ENCODE measurements at places on chromosomes 4 and X.

- DNase-seq: no peak
These were observed 218.3 kb upstream of the HAND2 start for GRCh38 chr4:173748353-173748752.

- no peak for DNase-seq
These were observed 690.6 kb downstream of the DMD start for GRCh38 chrX:32520789-32521188.

- no peak for DNase-seq
These were observed 383.8 kb downstream of the OPHN1 start for GRCh38 chrX:68049466-68049865.

DNA sequence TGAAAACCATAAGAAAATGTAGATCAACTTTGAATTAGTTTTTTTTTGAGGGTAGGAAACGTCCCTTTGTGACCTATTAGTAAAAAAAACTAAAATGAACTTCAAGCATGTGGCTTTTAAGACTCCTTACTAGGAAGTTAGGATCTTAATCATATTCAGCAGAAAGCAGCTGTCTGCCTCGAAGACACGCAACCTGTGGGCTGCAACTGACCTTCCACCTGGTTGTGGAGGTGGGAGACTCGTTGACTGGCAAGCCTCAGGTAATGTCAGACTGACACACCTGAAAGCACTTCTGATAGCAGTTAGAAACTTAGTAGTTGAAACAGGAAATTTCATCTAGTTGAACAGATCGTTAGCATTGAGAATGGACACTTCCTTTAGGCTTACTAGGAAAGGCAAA is 37.4 kb downstream of the CCNG2 start:
- no peak for DNase-seq

DNA sequence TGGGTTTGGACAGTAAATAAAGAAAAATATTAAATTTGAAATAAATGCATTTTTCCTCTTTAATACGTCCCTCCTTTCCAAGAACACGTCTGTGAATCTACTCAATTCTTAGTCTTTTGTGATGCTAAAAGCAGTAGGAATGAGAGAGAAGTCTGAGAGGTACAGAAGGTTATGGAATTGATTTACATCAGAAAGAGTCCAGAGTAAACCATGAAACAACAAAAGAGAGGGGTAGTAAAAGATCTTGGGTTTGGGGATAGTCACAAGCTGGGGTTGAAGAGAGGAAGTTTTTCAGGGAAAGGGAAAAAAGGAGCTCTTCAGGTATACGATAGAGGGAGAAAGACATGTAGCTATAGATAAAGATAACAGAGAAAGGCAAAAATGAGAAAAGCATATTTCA is 215.4 kb downstream of the RAB28 start:
- no peak for DNase-seq

- no peak for DNase-seq
These were observed 150.7 kb downstream of the PDGFC start for GRCh38 chr4:156820931-156821330.

GRCh38 chr4:7687796-7688195 is 251.9 kb downstream of the AFAP1 start:
- DNase-seq: no peak

GRCh38 chrX:35919536-35920309 is at the start of gene CFAP47:
Gene CFAP47, plus strand, starts transcription at chrX:35919734. Its CDS starts 66 bp downstream, at chrX:35919800.
- no peak for DNase-seq

GRCh38 chr4:7208509-7209451 is 16.4 kb downstream of the SORCS2 start:
- DNase-seq: no peak

DNA sequence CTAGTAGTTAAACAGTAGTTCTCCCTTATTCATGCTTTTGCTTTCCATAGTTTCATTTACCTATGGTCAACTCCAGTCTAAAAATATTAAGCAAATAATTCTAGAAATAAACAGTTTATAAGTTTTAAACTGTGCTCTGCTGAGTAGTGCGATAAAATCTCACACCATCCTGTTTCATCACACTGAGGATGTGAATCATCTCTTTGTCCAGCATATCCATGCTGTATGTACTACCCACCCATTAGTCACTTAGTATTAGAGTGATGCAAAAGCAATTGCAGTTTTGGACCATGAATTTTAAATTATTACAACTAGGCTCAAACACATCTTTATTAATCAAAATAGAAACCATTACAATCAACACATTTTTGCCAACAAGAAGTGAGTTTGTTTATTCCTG is 187.4 kb downstream of the TEX13C start:
- DNase-seq: no peak

DNA sequence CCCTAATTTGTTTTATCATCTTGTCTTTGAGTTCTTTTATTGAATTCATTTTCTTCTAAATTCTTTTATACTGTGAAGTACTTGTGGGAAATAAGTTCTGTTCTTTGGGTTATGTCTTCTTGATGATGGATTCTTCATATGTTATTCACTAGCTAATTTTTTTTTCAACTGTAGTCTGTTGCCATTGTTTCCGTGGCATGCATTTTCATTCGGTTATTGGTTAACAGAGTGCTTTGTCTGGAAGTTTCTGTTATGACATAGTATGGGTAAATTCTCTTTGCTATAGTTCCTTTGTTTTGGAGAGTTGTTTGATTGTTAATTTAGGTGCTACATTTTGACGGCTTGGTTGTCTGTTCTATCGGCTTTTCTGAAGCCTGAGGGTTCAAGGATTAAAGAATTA is 184.9 kb upstream of the AADAT start:
- no peak for DNase-seq

GRCh38 chrX:107777536-107777832 is at the start of gene NCBP2L:
Gene NCBP2L, plus strand, starts transcription at chrX:107777733. Its CDS starts 16,488 bp downstream, at chrX:107794221.
- no peak for DNase-seq

GRCh38 chr4:168870004-168870403 is 140.1 kb downstream of the CBR4 start:
- DNase-seq: no peak

- DNase-seq: no peak
These were observed 90.8 kb downstream of the IRF2 start for GRCh38 chr4:184383497-184384055.

GRCh38 chr4:10347281-10347795 is 109.9 kb downstream of the ZNF518B start:
- no peak for DNase-seq

DNA sequence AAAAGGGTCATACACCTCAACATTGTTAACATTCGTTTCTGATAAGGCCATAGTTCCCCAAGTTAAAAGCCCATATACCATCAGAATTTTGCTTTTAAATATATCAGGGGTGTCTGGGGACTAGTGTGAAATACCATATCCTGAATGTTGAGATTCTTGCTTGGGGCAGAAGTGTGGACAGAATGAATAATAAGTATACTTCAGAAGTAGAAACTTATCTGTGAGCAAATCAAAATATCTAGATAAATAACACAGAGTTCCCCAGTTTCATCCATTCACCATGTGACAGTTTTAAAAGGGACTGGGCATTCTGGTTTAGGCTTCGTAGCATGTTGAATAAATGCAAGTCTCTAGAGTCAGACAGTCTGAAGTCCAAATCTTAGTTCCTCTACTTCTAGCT is 110.5 kb downstream of the CHRNA9 start:
- DNase-seq: no peak

DNA sequence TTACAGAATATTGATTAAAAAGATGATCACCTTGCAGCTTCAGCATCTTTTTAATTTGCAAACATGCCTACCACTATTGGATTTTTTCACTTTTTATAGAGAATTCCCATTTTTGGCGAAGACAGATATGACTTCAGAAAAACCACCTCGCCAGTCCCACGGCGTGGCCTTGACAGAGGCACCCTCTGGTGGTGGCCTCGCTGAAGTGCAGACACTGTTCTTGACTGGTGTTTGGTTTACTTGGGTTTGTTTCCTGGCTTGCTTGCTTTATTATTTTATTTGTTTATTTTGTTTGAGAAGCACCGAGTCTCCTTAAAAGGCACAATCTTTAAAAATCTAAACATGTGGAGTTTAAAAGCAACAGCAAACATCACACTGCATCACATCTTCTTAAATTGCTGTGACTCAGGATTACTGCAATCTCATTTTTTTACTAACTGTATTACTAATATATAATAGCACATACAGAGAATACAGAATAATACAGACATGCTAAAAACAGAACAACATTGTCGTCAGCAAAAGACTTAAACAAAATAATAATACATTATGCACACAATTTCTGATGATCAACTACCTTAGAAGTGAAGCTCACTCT is 13.1 kb upstream of the AMTN start:
- peak; percentile 27 for DNase-seq

DNA sequence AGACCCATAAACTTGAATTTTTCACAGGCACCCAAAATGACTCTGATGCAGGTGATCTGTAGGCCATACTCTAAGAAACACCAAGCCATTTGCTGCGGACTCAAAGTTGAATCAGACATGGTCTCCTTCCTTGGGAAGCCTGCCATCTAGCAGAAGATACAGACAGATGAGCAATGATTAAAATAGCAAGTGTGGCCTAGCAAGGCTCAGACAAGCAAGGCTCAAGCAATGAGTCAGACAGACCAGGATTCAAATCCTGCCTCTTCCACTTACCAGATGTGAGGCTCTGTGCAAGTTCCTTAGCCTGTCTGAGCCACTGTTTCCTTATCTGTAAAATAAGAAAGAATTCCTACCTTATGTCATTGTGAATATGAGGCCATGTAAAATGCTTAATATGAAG is 2.3 kb downstream of the CCDC149 start:
- no peak for DNase-seq

DNA sequence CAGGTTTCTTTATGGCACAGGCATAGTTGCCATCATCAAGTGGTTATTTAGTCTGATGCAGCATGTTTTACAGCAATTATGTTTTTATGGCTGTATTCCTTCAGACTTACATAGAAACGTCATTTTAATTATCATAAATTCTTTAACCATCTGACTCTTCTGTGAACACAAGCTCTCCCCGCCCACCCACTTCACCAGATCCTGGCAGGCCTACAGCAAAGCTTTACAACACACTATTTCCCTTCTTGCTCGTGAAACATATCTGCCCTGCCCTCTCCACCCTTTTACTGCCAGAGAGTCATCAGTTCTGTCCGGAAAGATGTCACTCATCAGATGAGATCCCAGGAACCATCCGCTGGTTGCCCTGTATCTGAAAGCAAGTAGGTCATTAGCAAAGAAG is 120.5 kb downstream of the HS6ST2 start:
- DNase-seq: no peak

GRCh38 chr4:124018383-124019317 is 622.1 kb downstream of the SPRY1 start:
- no peak for DNase-seq

GRCh38 chr4:142660728-142661127 is 185.4 kb downstream of the INPP4B start:
- DNase-seq: no peak

GRCh38 chr4:127558088-127558487 is 74.7 kb upstream of the INTU start:
- no peak for DNase-seq

DNA sequence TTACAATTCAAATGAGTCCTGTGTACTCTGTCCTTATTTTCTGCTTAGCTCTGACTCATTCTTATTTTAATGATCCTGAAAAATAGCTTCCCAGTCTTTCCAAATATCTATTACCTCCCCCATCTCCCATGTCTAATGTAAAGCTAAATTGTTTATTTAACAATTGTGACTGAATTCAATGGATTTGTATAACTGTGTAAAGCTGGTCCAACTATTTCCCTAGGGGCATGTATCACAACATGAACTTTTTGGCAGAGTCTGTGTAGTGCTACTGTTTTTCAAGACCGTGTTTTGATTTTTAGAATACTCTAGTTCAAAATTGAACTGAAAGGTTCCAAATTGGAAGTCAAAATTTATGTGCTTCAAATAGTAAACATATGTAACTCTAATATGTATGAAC is 67.8 kb downstream of the SPCS3 start:
- no peak for DNase-seq

DNA sequence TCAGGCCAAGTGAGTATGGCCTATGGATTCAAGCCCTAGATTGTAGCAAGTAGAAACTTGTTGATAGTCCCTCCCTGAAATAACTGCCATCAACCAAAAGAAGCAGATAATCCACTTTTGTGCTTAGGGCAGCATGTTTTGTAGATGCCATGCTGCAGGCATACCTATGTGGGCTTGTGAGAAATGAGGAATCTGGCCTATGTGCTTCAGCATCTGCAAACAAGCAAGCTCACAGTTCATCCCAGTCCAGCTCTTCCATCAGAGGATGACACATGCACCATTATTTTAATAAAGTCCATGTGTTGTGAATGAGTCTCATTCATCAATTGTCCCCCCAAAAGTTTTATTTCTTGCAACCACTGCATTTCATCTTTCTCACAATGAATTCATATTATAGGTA is 421.9 kb upstream of the DIPK2B start:
- DNase-seq: no peak

DNA sequence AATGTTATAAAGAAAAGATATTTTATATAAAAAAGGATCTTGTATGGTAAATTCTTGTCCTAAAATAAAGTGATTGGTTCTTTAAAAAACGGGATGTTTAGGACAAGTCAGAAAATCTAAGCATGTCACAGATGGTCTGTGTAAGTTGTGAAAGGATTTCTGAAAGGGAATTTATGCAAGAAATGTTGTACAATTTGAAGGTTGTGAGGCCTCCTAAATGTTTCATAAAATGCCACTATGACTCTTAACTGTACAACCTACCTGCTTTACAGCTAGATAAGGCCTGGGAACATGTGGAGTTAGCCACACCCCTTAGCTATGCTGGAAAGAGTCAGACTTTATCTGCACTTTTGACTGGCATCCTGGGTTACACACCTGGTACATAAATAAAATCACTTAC is 951.5 kb upstream of the POU3F4 start:
- no peak for DNase-seq

GRCh38 chr4:183783991-183784553 is 121.0 kb upstream of the STOX2 start:
- no peak for DNase-seq

DNA sequence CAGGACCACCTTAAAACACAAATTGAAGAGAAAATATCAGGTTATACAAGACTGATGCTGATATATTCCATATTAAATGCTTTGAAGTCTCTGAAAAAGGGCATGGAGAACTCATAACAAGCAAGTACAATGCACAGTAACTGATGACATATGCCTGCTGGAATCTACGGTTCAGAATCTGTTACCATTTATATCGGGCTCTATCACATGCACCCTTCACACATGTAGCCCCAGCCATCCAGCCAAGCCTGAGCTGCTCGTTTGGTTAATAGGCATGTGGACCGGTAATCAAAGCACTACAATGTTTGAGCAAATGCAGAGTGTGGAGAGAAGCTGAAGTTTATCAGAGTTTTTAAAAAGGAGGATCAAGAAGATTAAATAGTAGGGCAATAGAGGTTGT is 11.8 kb downstream of the COMMD8 start:
- DNase-seq: no peak

DNA sequence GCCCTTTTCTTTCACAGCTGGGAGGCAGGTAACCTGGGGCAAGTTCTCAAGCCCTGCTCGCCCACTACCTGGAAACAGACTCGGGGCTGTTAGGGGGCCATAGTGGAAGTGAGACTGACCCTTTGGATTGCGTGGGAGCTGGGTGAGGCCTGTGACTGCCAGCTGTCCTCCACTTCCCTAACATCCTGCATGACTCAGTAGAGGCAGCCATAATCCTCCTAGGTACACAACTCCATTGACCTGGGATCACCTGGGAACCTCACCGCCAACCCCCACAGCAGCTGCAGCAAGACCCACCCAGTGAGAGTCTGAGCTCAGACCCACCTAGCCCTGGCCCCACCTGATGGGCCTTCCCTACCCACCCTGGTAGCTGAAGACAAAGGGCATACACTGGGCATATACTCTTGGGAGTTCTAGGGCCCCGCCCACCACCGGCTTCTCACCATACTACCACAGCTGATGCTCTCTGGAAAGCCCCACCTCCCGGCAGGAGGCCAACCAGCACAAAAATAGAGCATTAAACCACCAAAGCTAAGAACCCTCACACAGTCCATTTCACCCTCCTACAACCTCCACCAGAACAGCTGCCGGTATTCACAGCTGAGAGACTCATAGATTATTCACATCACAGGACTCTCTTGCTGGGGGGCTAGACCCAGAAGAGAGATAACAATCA is 61.1 kb upstream of the DCTD start:
- DNase-seq: no peak
